ENCODE measurements at places on chromosomes 5 and 9.
A peak's percentile ranks its signal among the peaks of the same experiment; 100 is the strongest.

GRCh38 chr9:128946571-128947276 lies 679 bp downstream of the DOLK start:
- peak; percentile 39 for DNase-seq

- peak; percentile 74 for DNase-seq
Observed at GRCh38 chr9:19379697-19380046, 364 bp downstream of the RPS6 start.

- DNase-seq: no peak
Observed at GRCh38 chr9:118630931-118631595, 738.2 kb downstream of the BRINP1 start.

DNA sequence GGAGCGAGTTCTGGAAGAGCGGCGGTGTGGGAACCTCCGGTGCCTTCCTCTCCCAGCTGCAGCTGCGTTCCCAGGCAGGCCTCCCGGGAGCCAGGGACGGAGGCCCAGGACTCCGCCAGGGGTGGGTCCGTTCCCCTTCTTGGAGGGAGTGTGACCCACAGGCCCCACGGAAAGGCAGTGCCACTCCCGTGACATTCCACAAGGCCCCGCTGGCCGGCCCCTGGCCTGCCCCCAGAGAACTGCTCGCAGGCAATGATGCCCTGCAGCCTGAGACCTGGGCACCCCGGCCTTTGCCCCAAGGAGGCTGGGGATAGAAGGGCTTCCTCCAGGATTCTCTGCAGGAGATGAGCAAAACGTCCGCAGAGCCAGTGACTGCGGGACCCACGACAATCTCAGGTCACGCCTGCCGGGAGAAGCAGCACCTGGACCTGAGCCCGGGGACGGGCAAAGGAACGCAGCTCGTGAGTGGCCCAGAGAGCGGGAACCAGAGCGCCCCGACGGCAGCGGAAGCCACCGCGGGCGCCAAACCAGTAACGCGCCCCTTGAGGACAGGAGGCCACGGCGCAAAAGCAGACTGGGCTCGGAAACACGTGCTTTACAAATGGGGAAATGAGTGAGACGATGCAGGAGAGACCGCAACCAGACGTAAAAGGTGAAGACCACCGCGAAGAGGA lies 9.3 kb downstream of the OBP2B start:
- DNase-seq: no peak

DNA sequence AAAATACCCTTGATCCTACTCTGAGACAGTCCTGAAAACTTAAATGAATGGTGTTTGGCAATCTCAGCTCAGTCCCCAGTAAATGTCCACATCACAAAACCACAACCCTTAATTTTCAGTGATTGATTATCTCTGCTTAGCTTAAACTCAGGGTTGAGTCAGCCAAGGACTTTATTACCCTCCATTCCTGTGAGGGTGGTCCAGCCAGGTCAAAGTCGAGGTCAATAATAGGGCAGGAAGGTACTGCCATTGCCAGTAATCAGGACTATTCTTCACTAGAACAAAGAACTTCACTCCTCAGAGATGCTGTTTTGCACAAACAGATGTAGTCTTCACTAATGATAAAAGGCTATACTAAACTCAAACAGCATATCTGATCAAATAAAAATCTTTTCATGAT lies 499.4 kb downstream of the ISL1 start:
- DNase-seq: no peak

DNA sequence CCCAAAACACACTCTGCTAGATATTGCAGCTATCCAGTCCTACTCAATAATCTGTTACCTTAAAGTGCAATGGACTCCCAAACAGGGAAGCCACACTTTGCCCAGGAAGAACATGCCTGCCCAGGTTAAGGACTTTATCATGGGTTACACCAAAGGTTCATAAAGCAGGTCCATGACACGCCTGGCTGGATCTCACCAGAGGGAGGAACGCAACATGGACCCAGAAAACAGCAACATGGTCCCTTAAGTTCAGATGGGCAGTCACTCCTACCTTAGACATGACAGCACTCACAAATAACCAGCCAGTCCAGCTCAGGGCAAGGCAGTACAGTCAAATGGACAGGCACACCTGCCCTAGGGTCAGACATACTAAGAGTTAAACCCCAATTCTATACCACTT lies 3.8 kb downstream of the P4HA2 start:
- DNase-seq: no peak

DNA sequence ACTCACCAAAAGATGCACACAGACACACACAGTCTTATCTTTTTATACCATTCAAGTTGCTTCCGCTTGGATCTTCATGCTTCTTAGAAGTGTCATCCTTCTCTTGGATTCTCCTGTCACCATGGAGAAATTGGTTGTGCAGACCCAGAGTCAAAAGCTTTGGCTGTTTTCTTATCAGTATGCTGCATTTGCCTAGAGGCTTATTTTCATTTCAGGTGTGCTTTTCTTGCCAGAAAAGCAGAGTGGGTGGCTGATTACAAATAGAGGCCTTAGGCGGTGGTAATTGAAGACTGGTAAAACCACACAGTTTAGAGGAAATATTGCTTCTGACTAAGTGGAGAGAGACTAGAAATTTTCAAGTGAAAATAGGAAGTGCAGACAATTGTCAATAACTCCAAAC lies 70.2 kb upstream of the TLE4 start:
- no peak for DNase-seq

- DNase-seq: no peak
Observed at GRCh38 chr5:129664336-129664937, 83.5 kb upstream of the MINAR2 start.

- DNase-seq: no peak
Observed at GRCh38 chr5:178496214-178496613, 94.0 kb downstream of the COL23A1 start.

DNA sequence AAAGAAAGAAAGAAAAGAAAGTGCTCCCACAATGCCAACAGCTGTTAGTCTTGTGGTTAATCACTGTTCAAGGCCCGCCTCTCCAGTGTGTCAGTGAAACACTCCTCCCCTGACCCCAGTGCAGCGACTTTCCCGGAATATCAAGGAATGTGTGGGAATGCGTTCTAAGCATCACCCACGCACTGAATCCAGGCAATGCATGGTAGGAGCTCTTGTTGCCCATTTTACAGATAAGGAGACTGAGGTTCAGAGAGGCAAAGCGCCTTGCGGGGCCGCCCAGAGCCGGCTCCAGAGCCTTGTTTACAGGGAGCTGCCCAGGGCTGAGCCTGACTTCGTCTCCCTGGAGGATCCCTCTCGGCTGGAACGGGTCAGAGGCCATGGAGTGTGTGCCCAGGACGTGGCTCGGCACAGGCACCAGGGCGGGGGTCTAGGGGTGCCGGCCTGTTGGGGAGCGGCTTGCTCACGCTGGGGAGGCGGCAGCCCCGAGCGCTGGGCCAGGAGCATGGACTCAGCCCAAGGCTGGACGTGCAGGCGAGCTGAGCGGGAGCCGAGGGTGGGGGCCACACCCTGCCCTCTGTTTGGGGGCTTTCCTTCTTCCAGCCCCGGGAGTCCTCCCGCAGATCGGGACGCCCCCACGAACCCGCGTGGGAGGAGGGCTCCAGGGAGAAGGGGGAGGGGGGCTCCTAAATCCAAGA lies 823 bp downstream of the ST6GALNAC6 start:
- no peak for DNase-seq

DNA sequence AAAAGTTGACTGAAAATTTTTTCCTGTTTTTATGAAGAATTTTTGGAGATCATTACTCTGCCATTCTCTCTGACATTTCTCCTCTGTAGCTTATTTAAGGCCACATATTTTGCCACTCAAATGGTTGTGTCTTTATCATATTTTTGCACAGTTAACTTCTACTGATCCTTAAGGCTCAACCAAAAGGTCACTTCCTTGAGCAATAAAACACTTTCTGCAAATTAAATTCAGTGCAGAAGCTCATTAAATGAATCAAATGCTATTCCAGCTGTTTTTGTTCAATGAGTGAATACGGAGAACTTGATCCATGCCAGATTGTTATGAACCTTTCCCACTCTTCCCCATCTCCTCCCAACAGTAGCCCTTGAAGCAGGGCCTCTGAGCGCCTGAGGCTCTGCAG lies 93.8 kb upstream of the EPB41L4A start:
- no peak for DNase-seq

DNA sequence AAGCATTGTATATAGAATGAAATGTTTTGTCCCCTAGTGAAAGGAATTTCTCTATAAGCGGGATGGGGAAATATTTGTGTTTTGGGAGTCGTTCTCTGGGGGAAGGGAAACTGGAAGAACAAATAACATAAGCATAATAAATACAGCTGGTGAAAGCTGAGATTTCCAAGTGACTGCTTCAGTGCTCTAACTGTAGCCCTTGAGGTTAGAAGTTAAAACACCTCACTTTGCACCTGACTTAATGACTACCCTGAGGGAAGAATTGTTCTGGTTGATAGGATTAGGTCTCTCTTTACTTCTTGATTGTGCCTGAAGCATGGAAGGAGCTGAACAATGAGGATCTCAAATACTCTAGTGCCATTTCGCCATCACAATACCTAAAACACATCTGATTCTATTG lies 307.4 kb downstream of the MAN2A1 start:
- no peak for DNase-seq

DNA sequence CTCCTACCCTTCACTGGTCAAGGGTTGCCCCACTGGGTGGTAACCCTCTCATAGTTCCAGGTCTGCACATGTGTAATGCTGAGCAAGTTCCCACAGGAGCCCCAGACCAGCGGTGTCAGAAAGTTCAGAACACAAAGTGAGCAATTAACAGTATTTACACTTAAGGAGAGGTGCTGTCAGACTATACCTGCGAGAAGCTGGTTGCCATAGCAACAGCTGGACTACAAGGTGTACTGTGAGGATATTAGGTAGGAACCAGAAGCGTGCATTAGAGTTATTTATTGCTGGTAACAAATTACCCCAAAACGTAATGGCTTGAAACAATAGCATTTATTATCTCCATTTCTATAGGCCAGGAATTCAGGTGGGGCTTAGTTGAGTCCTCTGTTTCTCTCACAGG lies 317.0 kb upstream of the RPS23 start:
- DNase-seq: no peak

DNA sequence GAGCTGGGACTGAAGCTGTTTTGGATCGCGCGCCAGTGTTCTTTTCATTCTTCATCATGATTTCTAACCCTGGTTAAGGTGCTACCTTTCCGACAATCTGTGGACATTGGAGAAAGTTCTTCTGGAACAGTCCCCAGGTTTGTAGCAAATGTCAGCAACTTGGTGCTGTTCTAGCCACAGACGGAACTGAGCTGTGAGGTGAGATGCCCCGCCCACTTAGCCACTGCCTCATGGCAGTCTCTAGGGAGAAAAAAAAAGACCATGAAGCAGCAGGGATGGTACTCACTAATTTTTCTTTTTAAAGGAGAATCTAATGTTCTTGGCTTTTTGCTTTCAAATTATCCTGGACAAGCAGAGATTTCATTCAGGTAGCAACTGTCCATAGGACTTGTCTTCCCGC lies 72.1 kb upstream of the STK32A start:
- no peak for DNase-seq

DNA sequence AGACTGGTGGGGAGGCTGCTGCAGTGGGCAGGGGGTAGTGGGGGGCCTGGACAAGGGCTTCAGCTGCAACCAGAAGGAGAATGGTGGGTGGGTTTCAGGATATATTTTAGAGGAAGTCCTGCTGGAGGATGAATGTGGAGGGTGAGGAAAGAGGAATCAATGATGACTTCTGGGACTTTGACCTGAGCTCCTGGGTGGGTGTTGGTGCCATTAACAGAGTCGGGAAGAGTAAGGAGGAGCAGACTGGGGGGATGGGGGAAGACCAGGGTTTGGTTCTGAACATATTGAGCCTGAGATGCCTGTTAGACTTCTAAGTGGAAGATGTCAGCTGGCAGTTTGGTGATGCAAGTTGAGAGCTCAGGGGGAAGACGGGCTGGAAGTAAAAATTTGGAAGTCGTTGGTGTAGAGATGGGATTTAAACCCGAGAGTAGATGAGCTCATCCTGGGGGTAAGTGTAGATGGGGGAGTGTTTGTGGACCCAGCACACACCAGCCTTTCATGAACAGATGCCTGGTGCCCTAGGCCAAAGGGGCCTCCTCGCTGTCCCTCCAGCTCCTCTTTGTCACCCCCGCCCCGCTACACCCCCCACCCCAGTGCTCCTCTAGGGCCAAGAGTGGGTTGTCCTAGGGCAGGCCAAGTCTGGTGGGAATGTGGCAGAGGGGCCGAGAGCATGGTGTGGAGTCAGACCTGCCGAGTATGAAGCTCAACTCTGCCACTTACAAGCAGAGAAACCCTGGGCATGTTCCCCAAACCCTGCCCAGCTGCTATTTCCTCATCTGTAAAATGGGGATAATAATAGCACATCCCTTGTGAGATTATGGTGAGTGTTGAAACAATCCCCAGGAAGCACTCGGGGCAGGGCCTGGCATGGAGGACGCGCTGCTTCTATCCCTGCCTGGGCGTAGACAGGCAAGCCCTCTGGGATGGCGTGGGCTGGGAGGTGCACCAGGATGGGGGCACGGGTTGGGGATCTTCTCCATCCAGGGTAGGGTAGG lies 4.0 kb downstream of the DNM1 start:
- DNase-seq: no peak

- DNase-seq: no peak
Observed at GRCh38 chr5:149567226-149567625, 14.1 kb upstream of the ARHGEF37 start.

GRCh38 chr9:87655731-87656130 lies 70.2 kb upstream of the CTSL start:
- no peak for DNase-seq

GRCh38 chr9:110744715-110745384 lies 76.3 kb downstream of the MUSK start:
- no peak for DNase-seq

- no peak for DNase-seq
Observed at GRCh38 chr5:68554571-68555279, 339.2 kb downstream of the PIK3R1 start.
